Fibroblast of pulmonary artery (primary cell): ENCODE measurements at places on chromosomes 12 and 14.

GRCh38 chr14:99571303-99571986, 32.6 kb downstream of the CCDC85C start:
- DNase-seq: no peak

- DNase-seq: no peak
Measured at GRCh38 chr12:86787419-86787818, 531.2 kb upstream of the MGAT4C start.

DNA sequence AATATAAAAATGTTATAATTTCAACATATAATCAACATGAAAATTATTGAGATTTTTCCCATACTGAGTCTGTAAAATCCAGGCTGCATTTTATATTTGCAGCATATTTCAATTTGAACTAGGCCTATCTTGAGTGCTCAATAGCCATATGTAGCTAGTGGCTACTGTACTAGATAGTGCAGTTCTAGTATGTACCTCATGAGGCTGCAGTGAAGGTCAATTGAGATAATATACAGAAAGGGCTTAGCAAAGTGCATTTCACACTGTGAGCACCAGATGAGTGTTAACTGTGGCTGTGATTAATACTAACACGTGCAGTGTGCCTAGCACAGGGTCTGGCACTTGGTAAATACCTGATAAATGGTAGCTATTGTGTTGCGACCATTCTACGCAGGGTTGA, 5.4 kb upstream of the SLC22A17 start:
- DNase-seq: no peak

GRCh38 chr12:93387780-93388179, 10.1 kb downstream of the NUDT4 start:
- DNase-seq: peak; percentile 35
